ENCODE measurements at places on chromosomes 6 and 20.
A peak's percentile ranks its signal among the peaks of the same experiment; 100 is the strongest.

- no peak for DNase-seq
These were observed 296.9 kb downstream of the HIVEP2 start for GRCh38 chr6:142648036-142648451.

DNA sequence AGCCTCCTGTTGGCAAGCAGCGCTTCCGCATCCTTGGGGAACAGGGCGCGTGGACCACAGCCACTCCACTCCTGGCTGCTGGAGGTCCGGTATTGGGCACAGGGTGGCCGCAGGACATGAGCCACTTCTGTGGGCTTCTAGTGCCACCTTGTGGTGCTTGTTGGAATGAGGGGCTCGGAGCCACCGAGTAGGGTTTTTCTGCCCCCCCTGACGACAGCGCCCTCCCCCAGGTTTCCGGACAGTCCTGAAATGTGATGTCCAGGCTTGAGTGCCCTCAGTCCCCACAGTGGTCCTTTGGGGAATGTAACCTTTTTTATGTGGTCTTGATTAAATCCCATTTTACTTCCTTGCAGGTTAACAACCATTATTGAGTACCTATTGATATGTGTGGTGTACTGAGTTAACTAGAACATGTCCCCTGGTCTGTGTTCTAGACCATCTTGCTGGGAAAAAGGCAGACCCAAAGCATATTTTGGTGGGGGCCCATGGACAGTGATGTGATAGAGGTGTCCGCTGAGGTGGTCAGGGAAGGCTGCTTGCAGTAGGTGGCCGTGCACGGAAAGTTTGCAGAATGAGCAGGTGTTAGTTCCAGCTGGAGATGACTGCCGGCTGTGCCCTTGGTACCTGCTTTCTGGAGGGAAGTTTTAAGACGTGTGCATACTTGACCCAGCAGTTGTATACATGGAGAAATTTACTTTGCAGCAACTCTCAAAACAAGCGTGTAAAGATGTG, 70.0 kb downstream of the PTPN1 start:
- DNase-seq, result peak; percentile 63

GRCh38 chr6:113160306-113161017, 696.7 kb upstream of the MARCKS start:
- DNase-seq, result no peak

GRCh38 chr6:71375676-71376075, 87.1 kb downstream of the OGFRL1 start:
- DNase-seq, result no peak

DNA sequence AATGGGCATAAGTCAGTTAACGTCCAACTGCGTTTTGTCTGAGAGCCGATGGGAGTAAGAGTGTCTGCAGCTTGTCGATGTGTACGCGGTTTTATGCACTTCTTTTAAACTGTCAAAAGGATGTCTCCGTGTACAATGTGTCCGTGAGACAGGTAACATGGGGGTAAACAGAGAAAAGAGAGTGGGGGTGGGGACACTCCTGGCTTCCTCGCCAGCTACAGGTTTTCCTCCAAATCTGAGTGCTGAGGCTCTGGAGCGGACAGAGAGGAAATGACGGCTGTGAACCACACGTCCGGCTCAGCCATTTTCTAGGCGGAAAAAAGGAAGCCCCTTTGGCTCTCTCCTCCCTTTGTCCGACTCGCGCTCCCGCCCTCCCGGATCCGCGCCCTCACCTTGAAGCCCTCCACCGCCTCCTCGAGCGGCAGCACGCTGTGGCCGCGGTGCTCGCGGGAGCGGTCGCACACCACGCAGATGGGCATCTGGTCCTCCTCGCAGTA, 916 bp downstream of the TRIM27 start:
- DNase-seq, result no peak

DNA sequence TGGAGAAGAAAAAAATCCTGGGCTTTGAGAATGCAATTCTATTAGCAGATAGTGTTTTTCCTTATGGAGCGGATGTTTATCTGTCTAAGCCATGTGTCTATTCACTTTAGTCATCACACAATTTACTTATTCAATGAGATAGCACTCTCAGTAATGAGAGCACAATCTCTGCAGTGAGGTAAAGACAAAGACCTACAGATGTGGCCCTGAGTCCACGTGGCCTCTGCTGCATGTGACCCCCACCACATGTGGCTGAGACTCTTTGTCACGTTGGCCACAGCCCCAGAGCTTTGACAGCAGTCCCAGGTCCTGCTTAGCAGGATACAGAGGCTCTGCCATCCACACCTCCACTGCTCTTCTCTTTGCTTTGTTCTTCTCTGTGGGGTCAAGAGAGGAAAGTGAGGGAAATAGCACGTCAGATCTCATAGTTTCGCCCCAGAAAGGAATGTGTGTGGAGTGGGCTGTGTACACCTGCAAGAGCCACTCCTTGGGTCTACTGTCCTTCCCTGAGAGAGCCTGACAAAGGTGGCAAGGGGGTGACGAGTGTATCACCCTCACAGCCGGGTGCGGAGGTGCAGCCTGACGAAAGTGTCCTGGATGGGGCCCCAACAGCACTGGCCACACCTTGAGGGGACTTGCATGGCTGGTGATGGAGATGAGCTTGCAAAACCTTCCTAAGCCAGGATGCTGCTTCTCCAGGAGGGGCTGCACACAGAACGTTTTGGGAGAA, 40.7 kb downstream of the ZNF831 start:
- DNase-seq, result no peak

DNA sequence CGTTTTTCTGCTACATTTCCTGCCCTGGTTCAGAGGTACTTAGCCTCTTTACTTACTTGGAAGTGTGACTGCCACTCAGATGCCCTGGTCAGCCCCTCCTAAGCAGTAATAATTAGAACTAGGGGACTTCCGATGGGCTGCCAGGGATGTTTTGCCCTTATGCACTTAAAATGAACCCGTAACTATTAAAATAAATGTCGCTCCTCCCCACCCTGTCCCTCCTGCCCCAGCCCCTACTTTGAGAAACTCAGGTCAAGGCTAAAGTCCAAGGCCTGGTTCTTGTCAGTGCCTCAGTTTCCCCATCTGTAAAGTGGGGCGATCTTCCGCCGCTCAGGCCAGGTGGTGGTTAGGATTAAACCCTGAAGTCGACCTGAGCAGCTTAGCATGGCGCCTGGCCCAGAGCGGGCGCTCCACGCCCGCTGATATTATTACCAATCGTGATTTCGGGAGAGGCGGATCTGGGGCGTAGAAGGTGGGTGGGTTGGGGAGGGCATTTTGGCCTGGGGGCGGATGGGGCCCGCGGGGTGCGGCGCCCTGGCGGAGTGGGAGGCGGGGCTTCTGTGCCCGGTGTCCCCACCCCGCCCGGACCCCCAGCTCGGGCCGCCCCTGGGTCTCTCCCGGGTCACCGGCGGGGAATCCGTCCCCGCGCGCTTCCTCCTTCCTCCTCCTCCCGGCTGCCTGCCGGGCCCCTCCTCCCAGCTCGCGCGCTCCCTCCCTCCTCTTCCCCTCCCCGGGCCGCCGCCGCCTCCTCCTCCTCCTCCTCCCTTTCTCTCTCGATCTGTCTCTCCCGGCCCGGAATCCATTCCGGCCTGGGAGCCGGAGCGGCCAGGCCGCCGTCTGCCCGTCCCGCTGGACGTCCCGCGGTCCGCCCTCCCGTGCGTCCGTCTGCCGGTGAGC, at the start of gene SRC:
TSS of gene SRC (plus strand) at position 802 of the 897 bp plus-strand sequence. CDS start 38,014 bp downstream, outside the sequence.
- peak; percentile 61 for DNase-seq

DNA sequence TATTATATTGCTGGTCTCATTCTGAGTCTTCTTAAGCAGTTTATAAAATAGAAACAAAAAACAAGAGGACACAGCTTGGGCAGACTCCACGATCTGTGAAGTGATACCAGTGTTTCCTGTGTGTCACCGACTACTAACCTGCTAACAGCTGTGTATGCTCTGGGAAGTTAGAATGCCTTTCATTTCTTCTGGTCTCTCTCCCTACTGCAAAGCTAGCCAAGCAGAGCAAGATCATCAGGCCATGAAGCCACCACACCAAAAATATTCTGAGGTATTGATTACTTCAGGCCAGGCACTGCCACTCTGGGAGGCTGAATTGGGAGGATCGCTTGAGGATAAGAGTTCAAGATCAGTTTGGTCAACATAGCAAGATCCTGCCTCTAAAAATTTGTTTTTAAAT, 46.9 kb upstream of the SMIM29 start:
- no peak for DNase-seq

- no peak for DNase-seq
These were observed 66.8 kb upstream of the RPS6KA2 start for GRCh38 chr6:166693880-166694279.

All from activated CD4-positive, alpha-beta T cell treated with anti-CD3 and anti-CD28 coated beads for 48 hours (primary cell).